LoVo (cell line): ENCODE measurements at places on chromosomes 12 and 14.

DNA sequence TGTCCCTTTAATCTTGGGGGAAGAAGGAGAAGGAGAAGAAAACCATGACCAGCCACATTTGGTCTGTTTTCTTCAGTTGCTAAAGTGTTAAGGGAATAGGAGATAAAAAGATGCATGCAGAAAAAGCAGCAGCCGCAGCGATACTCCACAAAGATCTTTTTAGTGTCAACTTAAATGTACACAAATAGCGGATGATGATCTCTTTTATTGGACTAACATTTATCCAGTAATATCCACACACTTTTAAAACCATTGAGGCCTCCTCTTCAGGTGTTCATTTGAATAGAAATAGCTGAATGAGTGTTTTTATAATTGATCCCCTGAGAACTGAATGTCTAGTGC is 83.5 kb downstream of the PAPOLA start:
- no peak for DNase-seq

GRCh38 chr12:48783432-48783831 is 5.5 kb downstream of the ADCY6 start:
- DNase-seq = no peak

DNA sequence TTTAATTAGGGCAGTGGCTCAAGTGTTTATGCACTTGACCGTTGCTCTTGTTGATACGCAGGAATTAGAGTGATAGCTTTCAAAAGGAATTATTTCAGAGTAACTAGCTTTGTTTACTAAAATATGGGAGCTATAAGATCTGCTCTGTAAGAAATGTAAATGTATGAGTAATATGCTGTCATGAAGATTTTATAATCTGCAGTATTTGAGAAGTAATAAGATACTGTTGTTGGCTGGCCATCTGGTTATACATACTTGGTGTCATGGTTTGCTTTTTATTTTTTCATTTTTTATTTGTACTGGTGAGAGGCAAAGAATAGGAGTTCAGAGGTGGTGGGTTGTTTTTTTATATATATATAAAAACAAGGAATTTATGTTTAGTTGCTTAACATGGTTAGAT is 58.5 kb downstream of the PLXNC1 start:
- DNase-seq = no peak

GRCh38 chr12:44889926-44890325 is 13.8 kb upstream of the NELL2 start:
- DNase-seq = no peak

DNA sequence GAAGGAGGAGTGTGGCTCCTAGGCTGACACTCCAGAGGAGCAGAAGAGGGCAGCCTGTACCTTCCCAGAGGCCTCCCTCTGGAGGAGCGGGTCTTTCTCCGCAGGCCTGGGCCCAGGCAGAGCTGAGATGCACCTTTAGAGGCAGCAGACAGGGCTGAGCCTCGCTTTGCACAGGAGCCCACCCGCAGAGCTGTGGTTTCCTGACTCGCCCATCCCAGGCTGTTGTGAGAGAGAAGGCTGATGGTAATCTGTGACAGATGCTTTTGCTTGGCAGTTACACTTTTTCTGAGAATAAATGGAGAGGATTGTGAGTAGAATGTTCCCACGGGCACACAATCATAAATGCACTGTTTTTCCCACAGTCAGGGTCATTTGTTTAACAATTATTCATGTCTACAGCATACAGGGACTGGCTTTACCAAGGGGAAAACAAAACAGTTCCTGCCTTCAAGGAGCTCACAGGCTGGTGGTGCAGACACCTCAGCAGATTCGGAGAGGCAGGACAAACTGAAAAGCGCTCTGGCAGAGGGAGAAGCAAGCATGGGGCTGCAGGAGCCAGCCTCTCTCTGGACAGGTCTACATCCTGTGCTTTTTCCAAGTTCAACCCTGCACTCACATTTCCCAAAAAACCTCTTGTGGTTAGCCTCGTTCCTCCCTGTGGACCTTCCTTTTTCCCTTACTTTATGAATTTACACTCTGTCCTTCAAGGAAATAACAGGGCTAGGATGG is 13.9 kb downstream of the EVL start:
- DNase-seq = no peak

DNA sequence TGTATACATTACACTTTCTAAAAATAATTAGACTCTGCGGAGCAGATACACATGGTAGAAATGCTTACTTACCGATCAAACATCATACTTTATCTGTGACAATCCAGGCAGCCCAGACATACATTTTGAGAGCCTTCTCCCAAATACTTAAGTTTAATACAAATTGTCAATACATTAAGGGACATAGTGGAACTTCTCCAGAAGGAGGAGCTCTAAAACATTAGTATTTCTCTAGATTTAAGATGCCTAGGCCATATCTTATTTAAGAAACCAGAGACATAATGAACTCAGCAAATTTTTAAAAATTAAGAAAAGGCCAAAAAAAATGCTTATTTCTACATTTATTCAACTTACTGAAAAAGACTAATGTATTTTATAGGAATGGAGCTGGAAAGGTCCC is 16.1 kb downstream of the ACSM4 start:
- no peak for DNase-seq

- DNase-seq = no peak
These were observed 484.9 kb upstream of the ATP2B1 start for GRCh38 chr12:90193500-90193899.
